Activated T-helper 1 cell treated with Interleukin-2 at 50 U/mL for 16 hours (primary cell): ENCODE measurements at places on chromosomes 2 and 18.

DNA sequence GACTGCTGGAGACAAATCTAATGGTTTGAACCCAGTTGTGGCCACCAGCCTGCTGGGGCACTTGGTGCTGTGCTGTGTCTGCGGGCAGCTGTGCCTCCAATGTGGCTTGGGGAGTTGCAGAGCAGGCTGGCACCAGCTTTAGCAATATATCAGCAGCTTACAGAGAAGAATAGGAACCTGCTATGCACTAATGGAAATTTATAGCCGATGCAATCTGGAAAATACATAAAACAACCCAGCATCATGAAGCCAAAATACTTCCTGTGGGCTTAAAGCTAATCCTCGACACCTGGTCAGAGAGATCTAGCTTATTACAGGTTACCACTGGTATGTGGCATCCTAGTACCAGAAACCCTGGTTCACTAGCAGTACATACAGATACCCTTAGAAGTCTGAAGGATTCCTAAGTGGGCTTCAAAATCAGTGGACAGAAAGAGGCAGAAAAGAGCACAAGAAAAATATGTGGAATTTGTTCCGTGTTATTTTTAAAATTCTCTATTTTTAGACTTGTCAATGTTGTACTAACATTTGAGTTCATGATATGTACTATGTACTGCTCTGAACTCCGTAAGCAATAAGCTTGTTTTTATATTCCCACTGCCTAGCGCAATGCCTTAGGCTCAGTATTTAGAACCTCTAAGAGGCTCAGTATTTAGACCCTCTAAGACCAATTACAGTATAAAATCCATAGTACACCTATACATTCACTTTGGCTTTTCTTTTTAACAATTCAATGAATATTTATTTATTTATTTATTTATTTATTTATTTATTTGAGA lies 194.7 kb downstream of the UXS1 start:
- DNase-seq = no peak

- DNase-seq = no peak
Observed at GRCh38 chr18:76451396-76452331, 43.4 kb downstream of the ZNF516 start.

DNA sequence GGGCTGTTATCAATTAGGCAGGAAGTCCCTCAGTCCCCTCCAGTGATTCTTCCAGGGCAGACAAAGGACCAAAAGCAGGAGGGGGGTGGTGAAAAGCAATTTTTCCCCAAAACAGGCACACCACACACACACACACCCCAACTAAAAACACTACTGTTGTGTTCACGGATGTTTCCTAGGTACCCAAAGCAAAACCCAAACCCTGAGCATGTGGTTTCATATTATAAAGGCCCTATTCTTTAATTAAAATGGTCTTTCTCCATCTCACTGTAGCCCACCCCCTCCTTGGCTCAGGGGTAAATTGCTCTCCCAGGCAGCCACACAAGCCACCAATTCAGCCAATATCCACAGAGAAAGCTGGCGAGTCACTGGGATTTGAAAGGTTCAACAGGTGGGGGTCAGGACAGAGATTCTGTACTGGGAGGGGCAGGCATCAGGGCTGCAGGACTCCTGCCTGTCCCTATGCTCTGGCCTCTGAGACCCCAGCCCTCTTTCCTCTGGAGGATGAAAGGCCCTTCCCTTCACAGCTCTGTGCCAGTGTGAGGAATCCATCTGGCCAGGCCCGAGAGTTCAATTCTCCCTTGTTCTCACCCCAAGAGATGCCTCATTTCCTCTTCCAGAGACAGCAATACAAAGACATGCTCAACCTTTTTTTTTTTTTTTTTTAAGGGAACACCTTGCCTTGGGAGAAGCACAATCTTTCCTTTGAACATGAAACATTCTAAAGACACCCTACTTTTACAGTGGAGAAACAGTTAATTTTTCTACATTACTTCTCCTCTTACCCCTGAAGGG lies 43.6 kb downstream of the SPRED2 start:
- DNase-seq = no peak

- DNase-seq = no peak
Observed at GRCh38 chr2:41420219-41420618, 627.6 kb upstream of the PKDCC start.

DNA sequence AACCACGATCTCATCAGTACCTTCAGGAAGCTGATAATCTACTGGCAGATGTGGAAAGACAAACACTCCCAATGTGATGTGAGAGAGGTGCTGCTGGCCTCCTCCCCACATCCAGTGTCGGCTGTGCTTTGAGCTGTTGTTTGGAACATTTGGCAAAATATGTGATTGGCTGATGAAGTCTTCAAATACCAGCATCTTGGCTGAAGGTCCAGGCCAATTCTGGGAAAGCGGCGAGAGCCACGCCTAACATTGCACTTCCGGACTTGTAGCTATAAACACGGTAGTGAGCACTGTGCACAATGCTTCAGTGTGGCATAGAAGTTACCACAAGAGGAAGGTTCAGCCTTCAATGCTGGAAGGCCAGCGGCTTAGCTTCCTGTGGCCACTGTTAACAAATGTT lies 198.8 kb downstream of the DCDC2C start:
- DNase-seq = no peak

GRCh38 chr18:24502667-24503523 lies 42.5 kb downstream of the HRH4 start:
- DNase-seq = no peak
